AG20443 (cell line): ENCODE measurements at places on chromosomes 7 and 10.
A peak's percentile ranks its signal among the peaks of the same experiment; 100 is the strongest.

DNA sequence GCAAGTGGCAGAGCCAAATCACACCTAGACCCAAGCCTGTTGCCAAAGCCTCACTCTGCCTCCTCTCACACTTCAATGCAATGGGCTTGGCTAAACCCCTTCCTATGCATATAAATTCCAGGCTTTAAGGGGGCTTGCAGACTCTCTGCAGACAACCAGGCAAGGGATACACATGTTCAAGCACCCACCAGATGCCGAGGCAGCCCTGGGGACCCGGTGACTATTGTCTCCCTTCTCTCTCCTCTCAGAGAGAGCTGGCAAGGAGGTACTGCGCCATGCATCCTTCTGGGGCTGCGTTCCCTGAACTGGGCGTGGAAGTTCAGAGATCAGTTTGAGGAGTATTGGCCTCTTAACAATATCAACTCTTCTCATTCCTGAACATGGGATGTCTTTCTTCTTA, 131.2 kb downstream of the ARHGAP22 start:
- no peak for DNase-seq

GRCh38 chr10:76436981-76437380, 1005.6 kb downstream of the LRMDA start:
- DNase-seq: no peak

GRCh38 chr7:29957521-29958310, 31.9 kb downstream of the SCRN1 start:
- no peak for DNase-seq

DNA sequence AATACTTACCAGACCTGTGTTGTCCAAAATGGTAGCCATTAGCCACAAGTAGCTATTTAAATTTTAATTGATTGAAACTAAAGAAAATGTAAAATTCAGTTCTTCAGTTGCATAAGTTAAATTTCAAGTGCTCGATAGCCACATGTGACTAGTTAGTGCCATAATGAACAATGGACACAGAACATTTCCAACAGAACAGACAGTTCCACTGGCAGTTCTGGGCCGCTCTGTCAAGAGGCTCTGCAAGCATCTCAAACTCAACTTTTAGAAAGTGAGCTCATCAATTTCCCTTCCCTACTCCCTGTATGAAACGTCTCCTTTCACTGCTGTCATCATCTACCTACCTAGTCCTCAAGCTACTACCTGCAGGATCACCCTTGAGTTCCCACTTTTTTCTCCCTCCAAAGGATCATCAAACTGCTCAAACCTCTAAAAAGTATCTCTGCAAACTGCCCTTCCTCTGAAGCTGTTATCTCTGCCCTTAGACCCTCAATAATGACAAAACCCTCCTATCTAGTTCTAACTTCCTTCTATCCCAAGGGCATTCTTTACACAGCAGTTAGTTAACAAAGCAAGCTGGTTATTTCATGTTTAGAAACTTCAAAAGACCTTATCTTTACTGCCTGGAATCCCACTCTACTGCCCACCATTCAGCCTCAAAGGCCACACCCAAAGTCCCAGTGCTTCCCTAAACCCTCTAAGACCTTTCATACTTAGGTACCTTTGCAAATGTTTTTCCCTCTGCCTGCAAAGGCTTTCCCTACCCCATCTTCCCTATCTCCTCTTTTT, 20.6 kb downstream of the SHTN1 start:
- no peak for DNase-seq

DNA sequence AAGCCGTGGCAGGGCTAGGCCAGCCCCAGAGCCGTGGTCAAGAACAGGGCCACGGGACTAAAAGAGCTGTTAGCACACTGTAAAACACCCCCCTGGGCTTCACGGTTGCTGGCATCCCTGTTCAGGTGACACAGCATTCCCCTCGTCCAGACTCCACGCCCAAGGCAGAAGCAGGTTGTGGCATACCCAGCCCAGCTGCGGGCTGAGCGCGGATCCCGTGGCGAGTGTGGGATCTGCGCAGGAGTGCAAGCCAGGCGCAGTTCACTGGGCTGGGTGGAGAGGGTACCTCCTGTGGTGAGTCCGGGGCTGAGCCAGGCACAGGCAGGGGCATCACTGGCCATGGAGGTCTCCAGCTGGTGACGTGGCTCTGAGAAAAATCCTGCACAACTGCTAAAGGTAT, 199.1 kb downstream of the FZD1 start:
- no peak for DNase-seq

- DNase-seq: peak; percentile 60
These were observed 188.0 kb downstream of the GRID1 start for GRCh38 chr10:86178401-86179152.

DNA sequence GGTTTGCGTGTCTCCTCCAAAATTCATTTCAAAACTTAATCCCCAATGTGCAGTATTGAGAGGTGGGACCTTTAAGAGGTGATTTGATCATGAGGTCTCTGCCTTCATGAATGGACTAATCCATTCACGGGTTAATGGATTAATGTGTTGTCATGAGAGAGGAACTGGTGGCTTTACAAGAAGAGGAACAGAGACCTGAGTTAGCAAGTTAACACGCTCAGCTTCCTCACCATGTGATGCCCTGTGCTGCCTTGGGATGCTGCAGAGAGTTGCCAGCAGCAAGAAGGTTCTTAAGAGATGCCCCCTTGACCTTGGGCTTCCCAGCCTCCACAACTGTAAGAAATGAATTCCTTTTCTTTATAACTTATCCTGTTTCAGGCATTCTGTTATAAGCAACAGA, 3.7 kb upstream of the TCTN3 start:
- DNase-seq: no peak

DNA sequence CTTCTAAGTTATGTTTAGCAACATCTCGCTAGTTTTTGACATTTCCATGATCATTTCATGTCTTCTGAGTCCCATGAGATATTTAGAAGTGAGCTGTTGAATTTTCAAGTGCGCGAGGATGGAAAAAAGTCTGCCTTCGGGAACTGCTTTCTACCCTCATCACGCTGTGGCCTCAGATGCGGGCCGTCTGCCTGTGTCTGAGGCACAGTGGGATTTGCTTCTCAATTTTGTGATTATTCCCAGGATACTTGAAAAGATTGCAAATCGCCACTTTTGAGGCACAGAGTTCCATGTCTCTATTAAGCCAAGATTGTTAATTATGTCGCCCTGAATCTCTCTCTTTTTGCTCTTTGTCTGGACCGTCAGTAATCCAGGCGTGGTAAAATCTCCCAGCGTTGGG, 30.8 kb upstream of the NKX6-2 start:
- DNase-seq: no peak

DNA sequence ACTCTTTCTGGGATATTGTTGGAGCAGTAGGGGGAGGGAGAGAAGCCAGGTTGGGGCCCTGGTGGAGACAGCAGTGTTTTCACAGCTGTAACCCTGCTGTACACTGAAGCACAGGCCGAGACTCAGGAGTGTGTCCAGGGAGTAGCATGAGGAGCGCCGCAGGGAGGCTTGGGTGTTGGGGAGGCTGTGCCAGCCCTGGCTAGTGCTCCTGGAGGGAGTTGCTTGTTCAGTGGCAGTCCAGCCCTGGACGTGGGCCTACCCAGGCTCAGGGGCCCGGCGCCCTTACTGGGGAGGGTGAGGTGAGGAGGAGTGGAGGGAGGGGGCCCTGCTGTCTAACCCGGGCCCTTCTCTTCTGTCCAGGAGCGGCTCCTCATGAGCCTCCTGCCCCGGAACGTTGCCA, 35.9 kb downstream of the ADCY1 start:
- DNase-seq: no peak

GRCh38 chr10:69278446-69278963, at the start of gene HK1:
Gene HK1 (plus strand): TSS chr10:69278496.
- DNase-seq: no peak

DNA sequence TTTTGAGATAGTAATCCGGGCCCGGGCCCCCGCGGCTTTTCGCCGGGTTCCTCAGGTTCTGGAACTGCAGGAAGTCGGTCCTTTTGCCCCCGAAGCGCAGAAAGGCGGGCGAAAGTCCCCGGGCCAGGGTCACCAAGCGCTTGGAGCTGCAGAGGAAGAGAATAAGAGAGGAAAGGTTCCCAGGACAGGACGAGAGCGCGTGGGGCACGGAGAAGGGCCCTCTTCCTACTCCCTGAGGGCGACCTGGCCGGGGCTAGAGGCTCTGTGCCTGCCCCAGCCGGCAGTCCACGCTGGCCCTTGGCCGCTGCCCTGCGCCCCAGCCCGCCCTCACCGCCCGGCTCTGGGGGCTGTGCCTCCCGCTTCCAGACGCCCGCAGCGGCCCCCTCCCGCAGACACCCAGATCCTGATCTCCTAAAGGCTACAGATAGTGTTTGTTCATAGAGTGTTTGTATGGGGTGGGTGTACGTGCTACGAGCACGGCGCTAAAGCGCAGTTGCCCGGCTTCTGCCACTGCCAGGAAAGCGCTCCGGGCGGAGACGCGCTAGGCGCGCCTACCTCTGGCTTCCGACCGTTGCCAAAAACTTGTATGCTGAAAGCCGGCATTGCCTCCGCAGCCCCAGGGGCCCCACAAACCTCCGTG, 3.2 kb downstream of the HPSE2 start:
- peak; percentile 27 for DNase-seq

DNA sequence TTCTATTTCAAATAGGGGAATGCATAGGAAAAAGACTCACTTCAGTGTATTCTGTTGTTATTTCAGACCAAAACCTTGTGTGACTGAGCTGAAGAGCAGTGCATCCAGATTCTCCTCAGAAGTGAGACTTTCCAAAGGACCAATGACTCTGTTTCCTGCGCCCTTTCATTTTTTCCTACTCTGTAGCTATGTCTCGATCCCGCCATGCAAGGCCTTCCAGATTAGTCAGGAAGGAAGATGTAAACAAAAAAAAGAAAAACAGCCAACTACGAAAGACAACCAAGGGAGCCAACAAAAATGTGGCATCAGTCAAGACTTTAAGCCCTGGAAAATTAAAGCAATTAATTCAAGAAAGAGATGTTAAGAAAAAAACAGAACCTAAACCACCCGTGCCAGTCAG, 12.0 kb downstream of the TET1 start:
- no peak for DNase-seq

DNA sequence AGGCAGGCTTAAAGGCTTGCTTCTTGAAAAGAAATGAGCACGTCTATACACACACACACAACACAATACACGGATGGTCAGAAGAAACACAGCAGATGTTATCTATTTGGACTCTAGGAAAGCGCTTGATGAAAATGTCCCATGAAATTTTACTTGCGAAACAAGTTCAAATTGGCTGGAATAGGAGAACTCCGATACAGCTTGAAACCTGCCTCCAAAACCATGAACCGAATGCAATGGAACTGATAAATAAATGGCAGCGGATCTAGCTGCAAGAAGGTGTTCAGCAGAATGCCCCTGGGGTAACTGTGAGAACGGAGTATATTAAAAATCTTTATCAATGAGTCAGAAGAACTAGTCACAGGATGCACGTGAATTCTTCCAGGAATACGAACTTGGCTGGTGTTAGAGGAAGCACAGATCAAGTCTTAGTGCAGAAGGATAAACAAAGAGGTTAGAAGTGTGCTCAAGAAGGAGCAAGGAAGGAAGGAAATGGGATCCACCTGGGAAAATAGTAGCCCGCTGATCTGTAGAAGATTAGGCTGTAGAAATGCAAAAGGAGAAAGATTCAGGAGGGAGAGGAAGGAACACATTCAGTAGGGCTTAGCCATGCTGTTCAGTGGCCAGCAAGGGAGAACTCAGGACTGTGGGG, 142.0 kb upstream of the PRKCQ start:
- peak; percentile 75 for DNase-seq

DNA sequence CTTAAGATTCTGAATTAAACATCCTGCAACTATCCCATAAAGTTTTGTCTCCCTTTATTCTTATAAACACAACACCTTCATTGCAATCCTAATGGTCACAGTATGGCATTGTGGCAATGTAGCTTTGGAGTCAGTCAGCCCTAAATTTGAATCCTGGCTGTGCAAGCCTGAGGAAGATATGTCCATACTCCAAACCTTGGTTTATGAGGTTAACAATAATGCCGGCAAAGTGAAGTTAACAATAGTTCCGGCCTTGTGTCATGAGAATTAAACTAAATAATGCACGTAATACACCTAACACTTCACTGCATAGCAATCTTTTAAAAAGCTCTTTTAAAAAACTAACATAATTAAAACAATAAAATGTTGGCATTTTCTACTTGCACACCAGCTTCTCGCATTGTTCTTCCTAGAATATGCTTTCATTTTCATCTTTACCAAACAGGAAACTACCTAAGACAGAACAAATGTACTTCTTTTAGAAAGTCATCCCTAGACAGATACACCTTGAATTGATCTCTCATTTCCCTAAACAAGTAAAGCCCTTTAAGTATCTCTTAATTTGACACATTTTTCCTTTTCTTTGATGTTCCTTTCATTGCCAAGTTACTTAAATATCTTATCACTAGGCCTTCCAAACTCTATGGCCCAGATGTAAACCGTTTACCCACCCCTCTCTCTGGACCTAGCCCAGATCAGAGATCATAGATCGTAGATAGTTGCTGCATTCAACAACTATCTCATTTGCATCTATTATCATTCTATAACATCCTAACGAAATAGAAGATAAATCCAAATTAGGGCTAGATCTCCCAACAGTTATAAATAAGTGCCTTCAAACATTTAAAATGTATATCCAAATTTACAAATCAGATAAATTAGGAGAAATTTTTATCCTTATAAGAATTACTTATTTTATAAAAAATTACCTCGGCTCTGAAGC, 66.7 kb downstream of the CREB3L2 start:
- no peak for DNase-seq

DNA sequence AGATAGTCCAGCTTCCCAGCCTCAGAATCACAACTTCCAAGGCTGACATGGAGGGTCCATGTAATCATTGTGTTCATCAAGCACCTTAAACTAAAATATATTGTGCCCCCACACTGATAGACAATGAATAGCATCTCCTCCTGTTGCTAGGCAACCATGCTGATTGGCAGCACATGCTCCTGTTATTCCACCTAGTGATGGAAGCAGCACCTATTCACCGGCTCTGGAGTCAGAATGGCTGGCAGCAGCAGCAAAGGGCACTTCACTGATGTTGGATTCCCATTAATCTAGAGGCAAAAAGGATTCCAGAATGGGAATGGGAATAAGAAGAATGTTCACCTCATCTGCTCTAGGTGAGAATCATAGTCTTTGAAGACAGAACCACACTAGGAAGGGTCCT, 55.0 kb downstream of the RELN start:
- DNase-seq: no peak

DNA sequence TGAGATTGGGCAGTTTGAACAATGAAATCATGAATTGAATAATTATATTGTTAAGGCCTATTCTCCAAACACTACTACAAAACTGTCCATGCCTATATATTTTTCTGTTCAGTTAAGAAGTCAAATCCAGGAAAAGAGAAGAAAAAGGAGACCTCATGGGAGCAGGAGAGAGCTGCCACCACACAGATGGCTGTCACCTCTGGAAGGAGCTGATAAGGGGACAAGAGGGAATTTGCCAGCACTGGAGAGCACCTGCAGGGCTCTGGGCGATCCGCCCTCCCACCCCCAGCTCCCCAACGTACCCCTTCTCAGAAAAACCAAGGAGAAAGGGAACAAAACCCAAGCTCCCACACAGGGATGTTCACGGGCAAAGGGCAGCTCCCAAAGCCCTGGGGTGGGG, 227.8 kb downstream of the TNS3 start:
- no peak for DNase-seq
